GM12892 (cell line): ENCODE measurements at places on chromosomes 3 and 15.

- DNase-seq, result no peak
Measured at GRCh38 chr3:46091046-46091445, 63.8 kb upstream of the XCR1 start.

DNA sequence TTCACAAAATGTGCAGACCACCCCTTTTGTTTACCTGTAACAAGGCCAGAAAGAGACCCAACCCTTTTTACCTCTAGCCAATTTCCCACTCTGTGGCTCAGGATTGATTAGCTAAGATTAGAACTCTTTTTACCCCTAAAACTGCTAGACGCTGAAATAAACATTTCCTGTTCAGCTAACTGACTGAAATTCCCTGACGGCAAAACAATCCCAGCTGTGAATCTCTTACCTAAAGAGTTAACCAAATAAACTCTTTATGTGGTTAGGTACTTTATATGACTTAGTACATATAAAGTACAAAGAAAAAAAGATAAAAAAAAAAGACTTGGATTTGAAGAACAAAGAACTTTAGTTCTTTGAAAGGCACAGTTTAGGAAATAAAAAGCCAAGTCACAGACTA lies 988.7 kb downstream of the FHIT start:
- DNase-seq, result no peak

DNA sequence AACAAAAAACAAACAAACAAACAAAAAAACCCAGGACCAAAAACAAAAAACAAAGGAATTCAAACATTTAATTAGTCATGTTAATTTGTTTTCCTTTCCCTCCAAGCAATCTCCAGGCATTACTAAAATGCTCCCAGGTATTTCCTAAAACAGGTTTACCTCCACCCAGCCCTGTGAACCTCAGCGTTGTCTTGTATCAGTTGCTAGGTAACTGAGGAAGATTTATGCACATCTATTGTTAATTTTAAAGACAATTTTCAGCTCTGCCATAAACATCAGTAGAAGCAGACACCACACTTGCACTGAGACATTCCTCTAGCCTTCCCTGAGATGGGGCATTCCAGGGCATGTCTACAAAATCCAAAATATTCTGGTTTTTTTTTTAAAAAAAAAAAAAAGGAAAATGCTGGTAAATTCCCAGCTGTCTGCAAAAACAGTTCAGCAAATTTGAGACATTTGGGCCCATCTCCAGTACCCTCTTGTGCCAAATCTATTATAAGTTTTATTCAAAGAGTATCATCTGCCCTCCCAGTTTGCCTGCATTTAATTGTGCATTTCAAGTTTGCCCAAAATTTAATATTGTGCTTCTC lies 227.6 kb downstream of the ADAMTS9 start:
- no peak for DNase-seq

GRCh38 chr3:20478436-20478835 lies 292.4 kb upstream of the SGO1 start:
- DNase-seq, result no peak

DNA sequence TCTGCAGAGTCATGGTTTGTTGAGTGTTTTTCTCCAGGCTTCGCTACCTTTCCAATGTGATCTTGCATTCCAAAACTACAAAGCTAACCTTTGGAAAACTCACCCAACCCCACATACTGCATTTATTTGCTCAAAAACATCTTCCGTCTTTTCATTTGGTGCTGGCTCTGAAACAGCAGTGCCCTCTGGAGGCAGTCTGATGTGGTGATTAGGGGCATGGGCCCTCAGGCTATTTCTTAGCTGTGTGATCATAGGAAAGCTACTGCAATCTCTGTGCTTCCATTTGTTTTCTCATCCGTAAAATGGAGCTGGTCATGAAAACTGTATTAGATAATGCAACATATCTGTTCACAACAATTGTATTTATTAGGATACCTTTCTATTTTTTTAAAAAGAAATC lies 47.0 kb downstream of the MTHFS start:
- DNase-seq, result no peak

DNA sequence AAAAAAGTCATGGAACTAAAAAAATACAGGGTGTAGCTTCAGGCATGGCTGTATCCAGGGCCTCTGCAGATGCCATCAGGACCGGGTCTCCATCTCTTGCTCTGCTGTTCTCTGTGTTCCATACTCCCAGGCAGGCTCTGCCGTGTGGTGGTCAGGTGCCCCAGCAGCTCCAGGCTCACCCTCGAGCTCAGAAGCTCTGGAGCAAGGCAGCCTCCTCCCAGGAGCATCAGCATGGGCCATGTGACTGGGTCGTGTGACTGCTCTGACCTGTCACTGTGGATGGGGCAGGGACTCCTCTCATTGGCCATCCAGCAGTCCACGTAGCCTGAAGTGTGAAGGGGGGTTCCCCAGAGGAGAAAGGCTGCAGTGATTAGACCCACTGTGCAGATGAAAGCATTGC lies 8.5 kb downstream of the FBLN2 start:
- DNase-seq, result no peak

GRCh38 chr3:161405836-161406235 lies 34.5 kb upstream of the SPTSSB start:
- DNase-seq, result no peak

- no peak for DNase-seq
Measured at GRCh38 chr15:85769182-85769900, 25.4 kb downstream of the KLHL25 start.

DNA sequence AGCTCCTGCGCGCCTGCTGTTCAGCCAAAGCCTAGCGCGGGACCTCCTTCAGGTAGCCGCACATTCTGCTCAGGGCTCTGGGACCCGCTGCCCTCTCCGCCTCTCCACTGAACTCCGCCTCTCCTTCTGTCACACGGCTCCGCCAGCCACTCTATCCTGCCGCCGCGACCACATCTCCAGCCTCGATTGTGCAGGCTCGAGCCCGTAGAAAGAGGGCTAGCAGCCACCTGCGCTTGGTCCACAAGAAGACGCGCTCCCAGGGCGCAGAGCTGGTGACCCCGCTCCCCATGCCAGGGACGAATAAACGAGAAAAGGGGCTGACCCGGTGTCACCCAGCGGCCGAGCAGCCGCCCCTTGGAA lies 1.1 kb upstream of the VIPR1 start:
- no peak for DNase-seq
